Activated naive CD4-positive, alpha-beta T cell treated with anti-CD3 and anti-CD28 coated beads for 36 hours (primary cell): ENCODE measurements at places on chromosomes 7 and 10.
A peak's percentile ranks its signal among the peaks of the same experiment; 100 is the strongest.

GRCh38 chr7:129845972-129846327, 106.8 kb downstream of the UBE2H start:
- no peak for DNase-seq

- DNase-seq, result no peak
Observed at GRCh38 chr7:24637706-24638105, 64.5 kb downstream of the PALS2 start.

- peak; percentile 35 for DNase-seq
Observed at GRCh38 chr7:76008156-76008687, 13.8 kb upstream of the TMEM120A start.

DNA sequence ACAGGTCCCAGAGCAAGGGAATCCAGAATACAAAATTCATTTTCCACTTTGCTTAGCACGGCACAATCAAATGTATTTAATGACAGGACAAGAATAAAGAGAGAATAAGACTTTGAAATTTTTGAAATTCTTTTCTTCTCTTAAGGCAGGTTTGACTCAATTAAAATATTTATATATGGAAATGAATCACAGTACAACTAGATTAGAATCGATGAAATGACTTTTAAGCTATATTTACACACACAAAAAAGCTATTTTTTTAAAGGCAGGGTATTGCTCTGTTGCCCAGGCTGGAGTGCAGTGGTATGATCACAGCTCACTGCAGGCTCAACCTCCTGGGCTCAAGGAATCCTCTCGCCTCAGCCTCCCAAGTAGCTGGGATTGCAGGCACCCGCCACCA, 265.4 kb upstream of the SLC26A5 start:
- no peak for DNase-seq

DNA sequence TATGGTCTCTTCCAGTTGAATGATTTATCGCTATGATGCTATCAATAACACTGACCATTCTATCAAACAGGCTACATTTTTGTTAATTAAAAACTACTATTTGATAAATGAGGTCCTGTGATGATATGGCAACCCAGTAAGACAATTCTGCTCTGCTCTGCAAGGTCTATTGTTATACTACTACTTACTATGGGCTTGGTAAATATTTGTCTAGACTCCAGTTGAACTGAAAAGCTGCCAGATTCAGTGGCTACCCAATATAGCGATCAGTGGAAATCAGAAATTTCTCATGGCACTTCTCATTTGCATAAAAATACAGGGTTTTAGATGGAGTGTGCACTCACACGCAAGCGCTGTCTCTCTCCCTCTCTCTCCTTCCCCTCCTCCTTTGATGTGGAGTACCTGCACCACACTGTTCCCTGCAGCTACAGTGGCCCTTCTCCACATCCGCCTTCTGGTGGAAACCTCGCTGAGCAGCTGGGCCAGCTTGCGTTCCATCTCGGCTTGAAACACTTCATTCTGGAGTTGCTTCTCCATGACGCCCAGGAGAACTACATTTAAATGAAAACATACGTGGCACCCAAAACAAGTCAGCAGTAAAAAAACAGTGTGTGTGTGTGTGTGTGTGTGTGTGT, 77.9 kb downstream of the KIAA1549 start:
- DNase-seq, result peak; percentile 89

- DNase-seq, result no peak
Observed at GRCh38 chr7:151427705-151428377, 12.1 kb downstream of the CRYGN start.

GRCh38 chr10:79340646-79341244, 6.5 kb upstream of the PPIF start:
- DNase-seq, result no peak

DNA sequence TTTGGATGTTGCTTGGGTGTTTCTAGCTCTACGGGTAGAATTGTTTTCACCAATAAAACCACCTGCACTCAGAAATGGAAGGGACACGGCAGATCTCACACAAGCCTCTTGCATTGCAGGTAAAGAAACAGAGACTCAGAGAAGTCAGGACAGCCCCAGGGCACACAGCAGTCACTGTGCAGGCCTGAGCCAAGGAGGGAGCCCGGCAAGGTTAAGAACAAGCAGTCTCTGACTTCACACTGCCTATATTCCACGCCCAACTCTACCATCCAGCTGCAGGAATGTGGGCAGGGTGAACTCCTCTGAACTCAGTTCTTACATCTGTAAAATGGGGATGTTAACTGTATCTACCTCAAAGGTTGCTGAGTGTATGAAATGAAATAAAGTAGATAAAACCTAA, 15.4 kb downstream of the CHST15 start:
- no peak for DNase-seq

DNA sequence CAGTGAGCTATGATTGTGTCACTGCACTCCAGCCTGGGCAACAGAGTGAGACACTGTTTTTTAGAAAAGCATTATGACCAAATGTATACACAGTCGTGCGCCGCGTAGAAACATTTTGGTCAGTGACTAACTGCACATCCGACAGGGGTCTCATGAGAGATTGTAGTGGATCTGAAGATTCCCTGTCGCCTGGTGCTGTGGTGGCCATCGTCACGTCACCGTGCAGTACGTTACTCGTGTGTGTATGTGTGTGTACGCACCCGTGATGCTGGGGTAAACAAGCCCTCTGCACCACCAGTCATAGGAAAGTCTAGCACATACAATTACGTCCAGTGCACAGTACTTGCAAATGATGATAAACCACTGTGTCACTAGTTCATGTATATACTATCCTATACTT, 109.4 kb downstream of the ELFN1 start:
- no peak for DNase-seq

DNA sequence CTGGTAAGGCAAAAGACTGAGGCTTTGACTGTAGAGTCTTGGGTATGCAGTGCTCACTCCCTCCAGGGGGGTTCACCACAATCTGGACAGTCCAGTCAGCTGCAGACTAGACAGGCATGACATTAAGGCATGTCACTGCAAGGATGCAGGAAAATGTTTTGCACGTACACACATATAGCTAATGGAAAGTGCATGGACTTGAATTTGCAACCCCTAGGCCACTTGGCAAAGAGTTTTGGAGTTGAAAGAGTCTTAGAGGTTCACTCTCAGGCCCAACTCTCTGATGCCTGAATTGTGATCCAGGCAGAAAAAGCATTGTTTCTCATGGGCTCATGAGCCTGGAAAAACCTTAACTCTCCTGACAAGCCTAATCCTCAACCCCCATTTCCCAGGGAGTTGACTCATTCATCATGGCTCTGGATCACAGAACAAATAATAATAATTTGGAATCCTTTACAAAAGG, 51.9 kb downstream of the LAMB4 start:
- no peak for DNase-seq

GRCh38 chr7:101657171-101657570, 28.1 kb upstream of the MYL10 start:
- no peak for DNase-seq

GRCh38 chr10:9301554-9301953, 1247.1 kb downstream of the GATA3 start:
- no peak for DNase-seq

- DNase-seq, result peak; percentile 65
Observed at GRCh38 chr7:116210345-116211005, at the start of gene TES. TSS of gene TES (plus strand) at chr7:116210539. CDS start at chr7:116210708, 169 bp downstream.

- DNase-seq, result peak; percentile 70
Observed at GRCh38 chr7:17298840-17299482, 509 bp downstream of the AHR start.

- DNase-seq, result peak; percentile 43
Observed at GRCh38 chr10:47081264-47081663, 170.0 kb downstream of the PTPN20 start.

DNA sequence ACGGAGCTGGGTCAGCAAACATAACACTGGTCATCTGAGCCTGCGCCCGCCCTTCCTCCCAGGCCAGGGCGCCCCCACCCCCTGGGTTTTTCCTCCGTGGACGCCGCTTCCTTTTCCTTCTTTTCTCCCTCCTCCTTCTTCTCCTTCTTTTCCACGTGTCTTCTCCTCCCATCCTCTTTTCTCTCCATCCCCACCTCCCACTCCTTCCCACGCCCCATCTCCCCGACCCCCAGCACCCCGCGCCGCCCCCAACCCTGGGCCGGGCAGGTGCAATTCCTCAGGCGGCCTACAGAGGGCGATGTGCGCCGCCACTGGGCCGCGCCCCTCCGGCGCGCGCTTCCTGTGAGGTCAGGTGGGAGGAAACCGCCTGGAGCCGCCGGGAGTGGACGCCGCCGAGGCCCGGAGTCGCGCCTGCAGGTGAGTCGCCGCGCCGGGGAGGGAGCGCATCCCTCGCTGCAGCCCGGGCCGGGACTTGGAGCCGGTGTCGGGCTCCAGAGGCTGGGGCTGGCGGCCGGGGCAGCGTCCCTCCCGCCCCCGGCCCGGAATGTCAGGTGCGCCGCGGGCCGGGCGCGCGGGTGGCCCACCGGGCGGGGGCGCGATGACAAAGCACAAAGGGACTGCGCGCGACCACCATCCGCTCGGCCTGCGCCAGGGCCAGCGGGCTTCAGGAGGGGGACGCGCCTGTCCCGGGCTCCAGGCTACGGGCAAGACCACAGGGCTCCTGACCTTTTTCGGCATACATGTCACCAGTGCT, at the start of gene FAM241B:
FAM241B (plus strand) TSS at position 351 of the 754 bp plus-strand sequence. CDS start 1,497 bp downstream, outside the sequence.
- DNase-seq, result peak; percentile 85
